Temporal lobe (tissue), 4 donors: ENCODE measurements at places on chromosomes 12 and 14. TPM values are rescaled to one million over a fixed set of nuclear protein-coding genes. Genes with fewer than 3 reads are reported as not detected.

The COL2A1 gene
- 0.74 TPM for total RNA-seq

The CIDEB gene
- 3.0 TPM for total RNA-seq

The ORAI1 gene
- 1.2 TPM for total RNA-seq

The TROAP gene
- total RNA-seq, result 0.49 TPM

The HRK gene
- 0.25 TPM for total RNA-seq

The GLI1 gene
- total RNA-seq, result 0.25 TPM

The OR6C6 gene
- total RNA-seq, result not detected

The RTL1 gene
- not detected for total RNA-seq

The KRT72 gene
- not detected for total RNA-seq

The C12orf54 gene
- not detected for total RNA-seq

The STON2 gene
- 27.3 TPM for total RNA-seq

The GDF11 gene
- total RNA-seq, result 8.6 TPM

The ZNF891 gene
- total RNA-seq, result 6.6 TPM

The FOXG1 gene
- 54.8 TPM for total RNA-seq

The FAM181A gene
- 0.74 TPM for total RNA-seq

The C12orf42 gene
- total RNA-seq, result 0.74 TPM

The TAS2R31 gene
- total RNA-seq, result 11.1 TPM

The TGFB3 gene
- total RNA-seq, result 21.4 TPM

The RNF212B gene
- not detected for total RNA-seq

The KRT79 gene
- total RNA-seq, result not detected

The C14orf132 gene
- 41.8 TPM for total RNA-seq

The HOXC11 gene
- total RNA-seq, result not detected

The ZFP36L1 gene
- 17.7 TPM for total RNA-seq

The PRB2 gene
- total RNA-seq, result 1.7 TPM

The CHST11 gene
- total RNA-seq, result 21.1 TPM

The IQSEC3 gene
- 6.6 TPM for total RNA-seq

The LRRK2 gene
- total RNA-seq, result 7.6 TPM

The TMEM63C gene
- 11.1 TPM for total RNA-seq

The CAPZA3 gene
- total RNA-seq, result not detected

The CAND1 gene
- total RNA-seq, result 218 TPM

The ETFBKMT gene
- total RNA-seq, result 1.5 TPM

The DCN gene
- total RNA-seq, result 46.7 TPM
